ENCODE measurements at places on chromosomes 11 and 22.

DNA sequence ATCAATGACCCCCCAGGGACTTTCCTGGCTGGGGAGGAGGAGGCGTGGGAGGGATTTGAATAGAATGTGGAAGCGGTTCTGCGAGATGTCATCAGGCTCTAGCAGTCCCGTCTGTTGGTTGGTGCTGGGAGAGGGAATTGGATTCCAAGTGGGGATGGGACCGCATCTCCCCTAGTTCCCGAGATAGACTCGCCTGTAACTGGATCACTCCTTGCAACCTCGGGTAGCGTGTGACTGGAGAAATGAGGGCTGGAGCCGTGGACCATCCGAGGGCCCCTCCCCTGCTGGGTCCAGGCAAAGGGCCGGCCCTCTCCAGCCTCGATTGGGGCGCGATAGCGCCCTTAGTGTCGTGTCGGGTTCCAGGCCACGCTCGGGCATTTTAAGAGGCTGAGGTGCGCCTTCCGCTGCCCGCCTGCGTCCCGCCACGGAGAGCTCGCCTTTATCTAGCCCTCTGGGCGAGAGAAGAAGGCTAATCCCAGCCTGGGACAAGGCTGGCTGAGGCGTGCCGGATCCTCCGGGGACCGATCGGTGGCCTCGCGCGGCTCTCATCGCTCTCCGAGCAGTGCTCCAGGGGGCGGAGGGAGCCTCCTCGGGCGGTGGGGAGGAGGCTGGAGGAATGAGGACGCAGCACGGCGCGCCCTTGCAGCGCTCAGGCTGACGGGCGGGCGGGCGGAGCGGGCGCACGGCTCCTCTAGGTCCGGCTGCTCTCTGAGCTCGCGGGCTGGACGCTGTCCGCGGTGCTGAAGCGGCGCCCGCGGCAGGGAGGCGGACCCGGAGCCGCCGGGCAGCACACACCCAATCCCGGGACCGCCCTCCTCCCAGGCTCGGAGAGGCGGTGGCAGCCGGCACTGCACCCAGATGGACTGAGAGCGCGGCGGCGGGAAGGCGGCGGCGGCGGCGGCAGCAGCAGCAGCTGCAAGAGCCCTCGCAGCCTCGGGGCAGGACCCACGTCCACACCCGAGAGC lies 107.8 kb downstream of the OSBP2 start:
- peak overlapping the region; percentile 28 for H3K4me3 ChIP-seq
- H3K4me1 ChIP-seq: peaks cover 12% of the 10 kb centered on the region
- no peaks in the 10 kb centered on the region for H3K27me3 ChIP-seq
- DNase-seq: no peak

- no peak overlapping the region for H3K4me3 ChIP-seq
- no peaks in the 10 kb centered on the region for H3K36me3 ChIP-seq
Observed at GRCh38 chr11:92489826-92490399, 265.3 kb downstream of the FAT3 start.

GRCh38 chr11:47248304-47248663 lies 330 bp downstream of the ACP2 start:
- no peak for DNase-seq
- peak overlapping the region; percentile 82 for H3K27ac ChIP-seq
- H3K4me1 ChIP-seq: peaks cover 38% of the 10 kb centered on the region
- H3K4me3 ChIP-seq: peak overlapping the region; percentile 77

GRCh38 chr11:86947541-86947940 lies 7.7 kb downstream of the FZD4 start:
- DNase-seq: no peak
- no peaks in the 10 kb centered on the region for H3K36me3 ChIP-seq

GRCh38 chr11:110766316-110766715 lies 54.1 kb upstream of the ARHGAP20 start:
- peaks cover 22% of the 10 kb centered on the region for H3K4me1 ChIP-seq
- no peak overlapping the region for H3K27ac ChIP-seq
- no peak for DNase-seq
- no peaks in the 10 kb centered on the region for H3K36me3 ChIP-seq

- no peak overlapping the region for H3K27ac ChIP-seq
- H3K4me1 ChIP-seq: no peaks in the 10 kb centered on the region
- DNase-seq: no peak
- H3K36me3 ChIP-seq: peaks cover 17% of the 10 kb centered on the region
- H3K27me3 ChIP-seq: no peaks in the 10 kb centered on the region
Observed at GRCh38 chr22:43053176-43053575, 36.0 kb downstream of the TTLL1 start.

- no peaks in the 10 kb centered on the region for H3K27me3 ChIP-seq
- DNase-seq: no peak
- H3K27ac ChIP-seq: no peak overlapping the region
- H3K4me3 ChIP-seq: no peak overlapping the region
Observed at GRCh38 chr11:16958833-16959232, 55.4 kb downstream of the PLEKHA7 start.

DNA sequence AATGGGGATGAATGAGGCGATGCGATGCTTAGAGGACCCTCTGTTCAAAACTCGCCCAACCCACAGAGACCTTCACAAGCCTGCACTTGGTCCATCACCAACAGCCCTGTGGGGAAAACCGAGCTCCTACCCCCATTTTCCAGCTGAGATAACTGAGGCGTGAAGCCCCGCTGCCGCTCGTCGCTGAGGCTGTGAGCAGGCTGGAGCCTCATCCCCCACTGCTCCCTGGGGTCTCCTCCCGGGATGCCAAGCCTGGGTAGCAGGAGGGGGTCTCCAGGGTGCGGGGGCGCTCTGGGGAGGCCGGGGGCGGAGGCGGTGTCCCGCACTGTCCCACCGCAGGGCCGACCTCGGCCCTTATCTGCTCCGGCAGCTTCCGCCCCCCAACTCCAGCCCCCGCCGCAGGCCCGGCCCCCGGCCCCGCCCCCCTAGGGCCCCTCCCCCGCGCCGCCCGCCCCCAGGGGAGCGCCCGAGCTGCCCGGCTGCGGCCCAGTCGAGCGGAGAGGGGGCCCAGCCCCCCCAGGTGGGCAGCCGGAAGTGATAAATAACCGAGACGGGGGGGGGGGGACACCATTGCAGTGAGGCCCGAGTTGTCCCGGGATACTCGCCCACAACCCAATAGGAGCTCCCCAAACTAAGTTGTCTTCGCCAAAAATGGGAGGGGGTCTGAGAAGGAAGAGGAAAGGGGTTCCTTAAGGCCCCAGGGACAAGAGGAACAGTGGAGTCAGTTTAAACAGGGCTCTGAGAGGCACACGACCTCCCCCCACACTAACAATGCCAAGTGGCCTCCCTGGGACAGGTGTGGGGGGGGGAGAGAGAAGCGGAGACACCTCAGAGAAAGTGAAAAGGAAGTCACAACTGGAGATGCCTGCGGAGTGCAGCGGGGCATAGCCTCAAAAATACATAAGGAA lies 8.3 kb upstream of the SLC39A13 start:
- peak overlapping the region; percentile 58 for H3K4me3 ChIP-seq
- no peaks in the 10 kb centered on the region for H3K27me3 ChIP-seq
- no peak for DNase-seq
- peaks cover 13% of the 10 kb centered on the region for H3K4me1 ChIP-seq

DNA sequence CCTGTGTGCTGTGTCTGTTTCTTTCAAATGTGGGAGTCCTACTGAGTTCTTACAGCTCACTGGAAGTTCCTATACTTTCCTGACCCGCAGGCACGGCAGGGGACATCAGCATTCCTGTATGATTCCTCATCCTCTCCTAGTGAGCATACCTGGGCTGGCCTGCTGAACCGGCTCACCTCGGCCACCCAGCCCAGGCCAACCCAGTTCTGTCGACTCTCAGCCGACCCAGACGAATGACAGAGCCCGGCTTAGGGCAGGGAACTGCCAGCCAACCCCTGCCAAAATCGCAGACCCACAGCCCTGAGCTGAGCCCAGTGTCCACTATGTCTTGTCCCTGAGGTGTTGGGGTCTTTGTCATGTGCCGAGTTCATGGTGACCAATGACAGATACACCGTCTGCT lies 339.7 kb downstream of the BRD1 start:
- DNase-seq: no peak
- H3K4me3 ChIP-seq: no peak overlapping the region
- H3K27ac ChIP-seq: no peak overlapping the region
- H3K27me3 ChIP-seq: no peaks in the 10 kb centered on the region
- no peaks in the 10 kb centered on the region for H3K4me1 ChIP-seq

DNA sequence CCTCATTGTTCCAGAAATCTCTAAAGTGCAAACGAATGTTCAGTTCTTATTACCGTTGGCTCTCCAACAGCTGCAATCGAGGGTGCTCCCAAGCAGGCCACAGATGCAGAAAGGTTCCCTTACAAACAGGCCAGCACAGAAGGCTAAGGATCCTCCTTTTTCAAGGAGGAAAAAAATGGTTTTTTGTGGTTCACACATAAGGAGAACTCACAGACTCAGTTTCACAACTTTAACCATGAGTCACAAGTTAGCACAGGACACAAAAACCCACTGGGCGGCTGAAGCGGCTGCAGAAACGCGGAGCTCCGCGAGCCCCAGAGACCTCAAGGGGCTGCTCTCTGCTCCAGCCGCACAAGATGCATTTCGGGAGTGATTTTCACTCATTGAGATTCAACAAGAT lies 98.2 kb upstream of the PRR5 start:
- no peak overlapping the region for H3K4me3 ChIP-seq
- DNase-seq: no peak
- no peaks in the 10 kb centered on the region for H3K27me3 ChIP-seq
- no peak overlapping the region for H3K27ac ChIP-seq

DNA sequence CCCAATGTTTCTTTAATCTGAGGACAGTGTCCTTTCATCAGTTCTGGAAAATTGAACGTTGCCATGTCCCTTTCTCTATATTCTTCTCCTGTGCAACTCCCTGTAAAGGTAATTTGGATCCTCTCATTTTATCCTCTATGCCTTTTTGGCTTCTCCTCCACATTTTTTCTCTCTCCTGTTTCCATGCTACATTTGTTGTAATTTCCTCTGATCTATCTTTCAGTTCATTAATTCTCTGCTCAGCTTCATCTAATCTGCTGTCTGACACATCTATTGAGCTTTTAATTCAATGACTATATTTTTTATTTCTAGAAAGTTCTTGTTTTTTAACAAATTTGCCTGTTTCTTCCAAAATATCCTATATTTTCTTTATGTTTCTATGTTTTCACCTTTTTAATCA lies 59.3 kb downstream of the RPUSD4 start:
- H3K27ac ChIP-seq: no peak overlapping the region
- DNase-seq: no peak
- no peaks in the 10 kb centered on the region for H3K36me3 ChIP-seq
- no peak overlapping the region for H3K4me3 ChIP-seq
- H3K4me1 ChIP-seq: peaks cover 9% of the 10 kb centered on the region
- H3K27me3 ChIP-seq: no peaks in the 10 kb centered on the region

GRCh38 chr11:131822506-131822905 lies 452.1 kb downstream of the NTM start:
- no peak overlapping the region for H3K27ac ChIP-seq
- no peaks in the 10 kb centered on the region for H3K27me3 ChIP-seq
- no peak for DNase-seq
- no peaks in the 10 kb centered on the region for H3K36me3 ChIP-seq
- no peaks in the 10 kb centered on the region for H3K4me1 ChIP-seq
- no peak overlapping the region for H3K4me3 ChIP-seq

GRCh38 chr11:65988791-65989592 lies 13.0 kb downstream of the EIF1AD start:
- DNase-seq: peak; percentile 98
- peaks cover 18% of the 10 kb centered on the region for H3K4me1 ChIP-seq
- H3K36me3 ChIP-seq: no peaks in the 10 kb centered on the region

- H3K27me3 ChIP-seq: peaks cover 41% of the 10 kb centered on the region
- H3K4me3 ChIP-seq: no peak overlapping the region
- no peaks in the 10 kb centered on the region for H3K36me3 ChIP-seq
- H3K27ac ChIP-seq: no peak overlapping the region
- DNase-seq: no peak
Observed at GRCh38 chr11:58968251-58968711, 29.0 kb downstream of the GLYATL1 start.

DNA sequence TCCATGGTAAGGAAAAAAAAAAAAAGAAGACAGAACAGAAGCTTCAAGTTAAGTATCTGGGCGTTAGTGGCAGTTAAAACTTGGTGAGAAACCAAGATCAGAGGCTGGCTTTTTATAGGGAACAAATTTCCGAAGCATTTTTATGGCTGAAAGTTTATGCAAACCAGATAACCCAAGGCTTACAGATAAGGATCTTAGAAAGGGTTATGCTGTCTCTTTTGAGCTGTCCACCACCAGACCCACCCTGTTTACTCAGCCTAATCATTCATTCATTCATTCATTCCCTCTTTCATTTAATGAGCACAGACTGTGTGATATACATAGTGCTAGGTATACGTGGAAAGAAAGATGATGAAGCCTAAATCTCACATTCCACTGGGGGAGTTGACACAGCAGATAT lies 89.5 kb downstream of the ME3 start:
- H3K27ac ChIP-seq: no peak overlapping the region
- no peaks in the 10 kb centered on the region for H3K27me3 ChIP-seq
- no peaks in the 10 kb centered on the region for H3K36me3 ChIP-seq
- peaks cover 32% of the 10 kb centered on the region for H3K4me1 ChIP-seq
- no peak for DNase-seq
- no peak overlapping the region for H3K4me3 ChIP-seq

- no peak for DNase-seq
- peaks cover 23% of the 10 kb centered on the region for H3K4me1 ChIP-seq
- H3K4me3 ChIP-seq: peak overlapping the region; percentile 43
- no peak overlapping the region for H3K27ac ChIP-seq
- no peaks in the 10 kb centered on the region for H3K27me3 ChIP-seq
Observed at GRCh38 chr22:46845296-46846149, 83.1 kb downstream of the TBC1D22A start.

GRCh38 chr11:114762408-114762807 lies 84.1 kb downstream of the NXPE2 start:
- no peaks in the 10 kb centered on the region for H3K4me1 ChIP-seq
- no peak overlapping the region for H3K4me3 ChIP-seq
- no peaks in the 10 kb centered on the region for H3K36me3 ChIP-seq
- no peak for DNase-seq

DNA sequence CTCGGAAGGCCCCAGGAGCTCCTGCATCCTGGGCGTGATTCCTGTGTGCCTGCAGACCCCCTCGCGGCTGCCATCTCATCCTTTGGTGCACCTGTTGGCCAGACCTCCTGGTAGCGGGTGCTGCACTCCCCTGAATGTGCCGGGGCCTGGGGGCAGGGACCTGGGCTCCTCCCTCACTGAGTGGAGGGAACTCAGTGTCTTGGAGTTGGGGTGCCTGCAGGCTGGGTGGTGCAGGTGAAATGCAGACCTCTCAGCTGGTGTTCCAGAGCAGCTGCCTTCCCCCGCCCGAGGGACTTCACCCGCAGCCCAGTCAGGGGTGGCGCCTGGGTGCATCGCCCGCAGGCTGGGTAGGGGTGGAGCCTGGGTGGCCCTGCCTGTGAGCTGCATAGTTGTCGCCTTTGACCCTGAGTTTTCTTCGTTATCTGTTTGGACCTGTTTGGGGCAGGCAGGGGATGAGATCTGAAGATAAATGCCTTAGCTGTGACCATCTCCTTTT lies 31.4 kb downstream of the LRP5 start:
- H3K36me3 ChIP-seq: no peaks in the 10 kb centered on the region
- H3K4me3 ChIP-seq: no peak overlapping the region
- no peak for DNase-seq
- H3K27ac ChIP-seq: peak overlapping the region; percentile 81

DNA sequence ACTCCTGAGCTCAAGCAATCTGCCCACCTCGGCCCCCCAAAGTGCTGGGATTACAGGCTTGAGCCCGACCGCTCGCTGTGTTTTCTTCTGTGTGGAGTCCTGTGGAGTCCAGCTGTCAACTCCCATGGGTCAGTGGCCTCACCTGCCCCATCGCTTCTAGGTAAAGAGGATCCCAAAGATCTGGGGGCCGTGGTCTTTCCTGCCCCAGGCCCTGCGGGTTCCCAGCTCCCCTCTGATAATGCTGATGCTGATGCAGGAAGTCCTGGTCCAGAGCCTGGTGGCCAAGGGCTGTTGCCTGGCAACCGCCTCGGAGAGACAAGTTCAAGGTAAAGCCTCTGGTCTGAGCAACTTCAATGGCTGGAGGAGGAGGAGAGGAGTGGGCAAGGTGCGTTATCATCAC lies 9.6 kb downstream of the SSTR3 start:
- H3K27ac ChIP-seq: no peak overlapping the region
- no peaks in the 10 kb centered on the region for H3K27me3 ChIP-seq
- no peak for DNase-seq
- no peaks in the 10 kb centered on the region for H3K36me3 ChIP-seq
- H3K4me3 ChIP-seq: no peak overlapping the region

Data from esophagus muscularis mucosa (tissue), 4 donors.